ENCODE measurements at places on chromosomes 13 and 19.

DNA sequence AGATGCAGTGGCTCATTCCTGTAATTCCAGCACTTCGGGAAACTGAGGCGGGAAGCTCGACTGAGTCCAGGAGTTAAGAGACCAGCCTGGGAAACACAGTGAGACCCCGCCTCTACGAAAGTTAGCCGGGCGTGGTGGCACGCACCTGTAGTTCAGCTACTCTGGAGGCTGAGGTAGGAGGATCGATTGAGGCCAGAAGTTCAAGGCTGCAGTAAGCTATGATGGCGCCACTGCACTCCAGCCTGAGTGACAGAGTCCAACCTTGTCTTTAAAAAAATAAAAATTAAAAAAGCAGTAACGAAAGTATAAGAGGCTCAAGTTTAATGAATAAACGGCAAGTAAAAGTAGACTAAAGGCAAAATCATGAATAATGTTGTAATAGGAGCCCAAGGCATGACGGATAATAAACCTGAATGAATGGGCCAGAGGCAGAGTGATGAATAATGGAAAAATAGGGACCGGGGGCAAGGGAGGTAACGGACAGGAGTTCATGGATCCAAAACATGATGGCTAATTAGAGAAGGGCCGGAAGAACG is 1.2 kb upstream of the TOMM40 start:
- no peak for DNase-seq

GRCh38 chr13:72875233-72875632 is 93.3 kb downstream of the PIBF1 start:
- no peak for DNase-seq

- no peak for DNase-seq
Measured at GRCh38 chr13:73036566-73036965, 22.2 kb upstream of the KLF5 start.

DNA sequence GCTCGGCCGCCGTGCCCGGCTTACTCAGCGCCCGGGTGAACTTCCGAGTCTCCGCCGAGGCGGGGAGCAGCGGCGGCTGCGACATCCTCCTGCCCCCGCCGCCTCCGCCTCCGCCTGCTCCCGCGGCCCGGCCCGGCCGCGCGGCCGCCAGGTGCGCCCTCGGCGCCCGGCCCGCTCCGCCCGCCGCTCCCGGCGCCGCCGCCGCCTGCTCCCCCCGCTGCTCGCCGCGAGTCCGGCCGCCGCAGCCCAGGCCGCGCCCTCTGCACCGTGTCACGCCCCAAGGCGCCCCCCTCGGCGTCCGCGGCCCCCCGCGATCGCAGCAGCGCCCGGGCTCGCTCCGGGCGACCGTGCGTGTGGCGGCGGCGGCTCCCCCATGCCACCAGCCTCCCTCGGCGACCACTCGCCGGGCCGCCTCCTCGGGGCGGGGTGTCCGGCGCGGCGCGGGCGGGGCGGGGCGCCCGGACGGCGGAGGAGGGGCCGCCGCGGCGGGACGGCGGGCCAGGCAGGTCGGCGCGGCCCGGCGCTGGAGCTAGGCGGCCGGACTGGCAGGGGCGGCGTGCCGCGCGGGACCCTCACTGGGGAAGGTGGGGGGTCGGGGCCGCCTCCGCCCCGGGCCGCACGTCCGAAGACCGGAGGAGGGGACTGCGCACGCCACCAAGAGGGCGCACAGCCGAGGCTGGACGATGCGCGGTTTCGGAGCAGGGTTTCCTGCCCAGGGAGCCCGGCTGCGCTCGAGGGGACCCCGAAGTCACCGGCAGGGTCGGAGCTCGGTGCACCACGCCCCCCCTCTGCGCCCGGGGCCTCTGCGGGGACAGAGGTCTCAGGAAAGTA is 108.6 kb upstream of the DOCK9 start:
- no peak for DNase-seq

All from left renal pelvis (tissue), 4 donors.